ENCODE measurements at places on chromosomes 4 and X.

GRCh38 chr4:7029212-7029611, 14.0 kb upstream of the TADA2B start:
- DNase-seq: no peak

DNA sequence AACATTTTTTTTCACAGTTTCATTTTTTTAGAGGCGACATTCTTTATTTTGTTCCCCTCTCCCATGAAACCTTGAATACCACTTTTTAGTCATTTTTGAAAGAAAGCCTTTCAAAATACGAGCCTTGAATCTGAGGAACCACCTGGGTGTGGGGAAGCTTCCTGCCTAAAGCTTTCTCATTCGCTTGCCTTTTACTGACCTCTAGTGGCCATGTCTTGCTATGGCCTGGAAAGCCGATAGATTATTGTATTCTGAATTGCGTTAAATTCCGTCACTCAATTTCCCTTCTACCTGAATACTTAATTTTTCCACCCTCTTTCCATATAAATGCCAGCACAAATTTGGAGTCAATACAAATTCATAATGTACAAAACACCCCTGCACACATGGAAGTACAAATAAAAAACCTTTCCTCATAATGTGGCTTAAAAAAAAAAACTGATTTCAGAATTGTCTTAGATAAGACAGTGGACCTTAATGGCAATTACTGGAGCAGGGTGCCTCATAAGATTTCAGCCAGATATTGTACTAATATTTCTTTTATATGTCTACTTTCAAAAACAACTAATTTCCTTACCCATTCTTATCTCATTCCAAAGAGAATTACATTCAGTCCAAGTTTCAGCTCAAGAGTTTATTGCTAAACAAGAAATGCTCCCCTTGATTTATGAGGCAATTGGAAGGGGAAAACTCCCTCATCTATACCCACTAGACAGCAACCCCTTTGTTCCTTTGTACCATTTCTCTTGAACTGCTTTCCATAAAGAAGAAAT, 217.9 kb downstream of the CENPC start:
- peak; percentile 2 for DNase-seq

- no peak for DNase-seq
Measured at GRCh38 chrX:48511560-48511959, 2.8 kb downstream of the PORCN start.

- no peak for DNase-seq
Measured at GRCh38 chr4:1516881-1517480, 110.7 kb upstream of the NKX1-1 start.

GRCh38 chrX:136920001-136920400, 39.5 kb upstream of the RBMX start:
- no peak for DNase-seq

- no peak for DNase-seq
Measured at GRCh38 chr4:18247189-18247588, 225.6 kb upstream of the LCORL start.

DNA sequence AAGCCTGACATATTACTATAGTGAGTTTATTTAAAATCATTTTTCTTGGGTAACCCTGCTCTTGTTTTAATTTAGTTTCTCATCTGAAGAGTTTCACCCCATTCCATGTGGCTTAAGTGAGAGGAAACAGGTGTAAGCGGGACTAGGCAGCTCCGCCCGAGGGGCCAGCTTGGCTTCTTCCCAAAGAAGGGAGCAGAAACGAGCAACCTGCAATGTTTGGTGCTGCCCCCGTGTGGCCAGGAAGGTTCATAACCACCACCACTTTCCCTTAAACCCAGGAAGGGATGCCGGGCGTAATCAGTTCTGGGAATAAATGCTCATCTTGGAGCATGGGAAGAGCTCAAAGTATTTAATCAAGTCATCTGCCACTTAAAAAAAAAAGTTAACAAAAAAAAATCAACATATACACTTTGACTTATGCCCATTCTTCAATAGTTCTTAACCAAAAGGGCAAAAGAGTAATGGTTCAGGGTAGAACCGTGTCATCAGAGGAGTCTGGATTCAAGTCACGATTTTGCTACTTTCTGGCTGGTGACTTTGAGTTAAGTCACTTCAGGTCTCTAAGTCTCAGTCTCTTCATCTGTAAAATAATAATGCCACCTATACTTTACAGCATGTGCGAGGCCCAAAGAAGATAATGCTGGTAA, 147.9 kb downstream of the NSUN7 start:
- DNase-seq: peak; percentile 30

DNA sequence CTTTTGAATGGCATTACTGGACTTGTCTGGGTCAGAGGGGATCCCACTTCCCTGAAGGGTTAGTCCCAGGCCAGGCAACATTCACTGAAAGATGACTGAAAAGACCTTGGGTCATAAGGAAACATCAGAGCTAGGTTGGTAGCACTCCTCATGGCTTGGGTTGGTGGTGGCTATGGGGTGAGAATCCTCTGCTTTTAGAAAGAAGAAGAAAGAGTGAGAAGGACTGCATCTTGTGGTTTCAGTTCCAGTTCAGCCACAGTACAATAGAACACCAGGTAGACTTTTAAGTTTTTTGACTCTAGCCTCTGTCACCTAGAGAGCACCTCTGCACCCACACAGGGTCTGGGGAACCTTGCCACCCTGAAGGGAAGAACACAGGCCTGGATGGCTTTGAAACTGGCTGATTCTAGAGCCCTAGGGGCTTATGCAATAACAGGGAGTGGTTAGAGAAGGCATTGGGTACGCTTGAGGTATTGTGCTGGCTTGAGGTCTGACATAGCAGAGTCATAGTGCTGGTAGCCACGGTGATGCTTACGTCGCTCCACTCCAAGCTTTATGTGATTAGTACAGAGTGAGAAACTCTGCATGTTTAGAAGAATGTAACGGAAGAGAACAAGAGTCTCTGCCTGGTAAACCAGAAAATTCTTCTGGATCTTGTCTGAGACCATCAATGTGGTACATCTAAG, 36.5 kb downstream of the PRR32 start:
- no peak for DNase-seq

- DNase-seq: no peak
Measured at GRCh38 chrX:138709886-138710791, 1.4 kb downstream of the FGF13 start.

GRCh38 chr4:6196324-6196723, 4.0 kb downstream of the JAKMIP1 start:
- DNase-seq: no peak

GRCh38 chr4:153594210-153594609, 89.9 kb upstream of the TLR2 start:
- DNase-seq: no peak

- no peak for DNase-seq
Measured at GRCh38 chrX:13968198-13968597, 61.5 kb downstream of the GEMIN8 start.

DNA sequence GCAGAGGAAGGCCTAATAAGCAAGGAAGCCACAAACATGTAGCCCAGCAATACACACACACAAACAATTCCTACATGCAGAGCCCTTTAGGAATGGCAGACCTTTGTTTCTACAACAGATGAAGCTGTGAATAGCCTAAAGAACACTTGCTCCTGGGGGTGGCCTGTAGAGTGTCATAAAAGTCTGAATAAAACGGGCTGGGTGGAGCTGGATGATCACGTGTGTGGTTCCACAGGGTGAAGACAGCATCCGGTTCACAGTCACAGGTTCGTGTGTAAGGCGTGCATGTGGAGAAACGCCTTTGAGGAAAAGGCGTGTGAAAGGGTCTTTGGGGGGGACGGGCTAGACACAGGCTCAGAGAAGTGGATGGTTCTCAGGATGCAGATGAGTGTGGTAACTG, 156.1 kb downstream of the AFAP1 start:
- DNase-seq: no peak

DNA sequence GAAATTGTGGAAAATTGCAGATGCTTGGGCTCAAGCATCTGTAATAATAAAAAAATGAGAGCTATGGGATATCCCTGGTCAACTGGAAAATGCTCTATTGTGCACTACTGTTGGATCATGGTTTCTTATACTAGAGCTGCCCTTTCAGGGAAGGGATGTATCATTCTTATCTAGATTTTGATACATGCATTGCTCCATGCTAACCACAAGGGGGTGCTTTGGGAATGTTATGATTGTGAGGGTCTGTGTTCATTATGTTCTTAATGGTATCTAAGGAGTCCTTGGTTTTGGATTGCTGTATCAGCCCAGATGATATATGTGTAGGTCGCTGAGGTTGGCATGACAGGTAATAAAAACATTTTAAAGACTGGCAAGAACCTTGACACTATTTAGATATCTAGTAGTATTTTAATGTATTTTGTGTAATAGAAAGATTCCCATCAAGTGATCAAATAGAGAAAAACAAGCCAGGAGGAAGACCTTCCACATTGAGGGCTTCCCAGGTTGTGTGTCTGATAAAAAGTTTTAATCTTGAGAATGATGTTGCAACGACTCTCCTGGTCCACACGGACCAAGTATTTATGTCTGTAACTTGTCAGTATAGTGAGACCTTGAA, 49.2 kb upstream of the TLR2 start:
- DNase-seq: no peak

- no peak for DNase-seq
Measured at GRCh38 chr4:117987464-117987863, 46.8 kb upstream of the NDST3 start.

GRCh38 chrX:112636951-112637581, 42.7 kb downstream of the LHFPL1 start:
- DNase-seq: no peak

GRCh38 chr4:127708985-127709384, 21.2 kb upstream of the SLC25A31 start:
- DNase-seq: no peak

DNA sequence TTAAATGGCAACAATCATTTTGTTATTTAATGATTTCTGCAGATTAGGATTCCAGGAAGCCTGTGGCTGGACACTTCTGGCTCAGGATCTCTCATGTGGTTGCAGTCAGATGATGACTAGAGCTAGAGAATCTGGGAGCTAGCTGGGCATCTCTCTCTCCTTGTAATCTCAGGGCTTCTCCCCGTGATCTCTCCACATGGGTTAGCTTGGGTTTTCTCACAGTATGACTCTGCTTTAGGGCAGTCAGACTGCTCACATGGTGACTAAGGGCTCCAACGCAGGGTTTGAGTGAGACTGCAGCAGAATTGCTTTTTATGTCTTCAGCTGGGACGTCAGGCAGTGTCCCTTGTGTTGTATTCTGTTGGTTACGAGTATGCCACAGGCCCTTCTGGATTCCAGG, 361.4 kb downstream of the CBLL2 start:
- DNase-seq: no peak

DNA sequence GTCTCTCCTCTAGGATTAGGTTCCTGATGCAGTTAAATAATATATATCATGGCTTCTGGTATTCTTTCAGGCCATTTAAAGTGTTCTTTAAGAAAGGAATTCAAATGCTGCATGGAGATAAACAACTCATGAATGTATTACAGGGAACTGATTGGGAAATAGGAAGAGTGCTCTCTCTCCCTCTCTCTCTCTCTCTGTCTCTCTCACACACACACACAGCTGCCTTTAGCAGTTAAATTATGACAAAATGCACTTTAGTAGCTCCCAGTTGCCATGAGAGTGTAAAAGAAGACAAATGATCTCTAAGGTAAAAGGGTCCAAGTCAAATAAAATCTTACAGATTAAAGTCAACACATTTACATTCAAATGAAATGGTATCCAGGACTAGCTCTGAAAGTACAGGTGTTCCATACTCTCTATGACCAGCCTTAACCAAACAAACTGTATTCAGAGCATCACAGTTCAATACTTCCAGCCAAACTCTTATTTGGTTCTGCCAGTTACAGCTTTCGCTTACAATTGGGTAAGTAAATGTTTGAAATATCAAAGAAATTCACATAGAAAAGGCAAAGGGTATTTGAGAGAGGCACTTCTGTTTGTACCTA, 94.7 kb upstream of the CXXC4 start:
- DNase-seq: no peak

- no peak for DNase-seq
Measured at GRCh38 chrX:98194036-98194435, 1310.3 kb downstream of the RPA4 start.
